ENCODE measurements at places on chromosomes 6 and 20.

DNA sequence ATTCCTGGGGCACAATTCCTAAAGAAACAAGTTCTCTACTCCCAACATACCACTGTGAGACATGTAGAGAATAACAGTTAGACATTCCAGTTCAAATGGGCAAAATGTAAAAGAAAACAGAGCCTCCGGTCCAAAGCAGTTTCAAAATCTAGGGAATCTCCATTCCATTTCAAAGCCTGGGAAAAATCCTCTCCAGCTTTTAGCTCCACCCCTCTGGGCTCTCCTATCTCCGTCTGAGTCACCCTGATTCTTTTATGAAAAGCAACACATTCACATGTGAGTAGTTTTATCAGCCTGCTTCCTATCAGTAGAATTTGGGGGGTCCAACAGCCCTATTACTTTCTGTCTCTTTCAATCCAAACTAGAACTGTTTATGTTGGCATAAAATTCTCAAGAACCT is 3.7 kb downstream of the CSNK2A1 start:
- no peak for DNase-seq

- DNase-seq: no peak
These were observed 408.6 kb downstream of the RNF144B start for GRCh38 chr6:18795726-18796125.

- no peak for DNase-seq
These were observed 30.7 kb downstream of the HMGN3 start for GRCh38 chr6:79203753-79204253.

- no peak for DNase-seq
These were observed 79.7 kb upstream of the FYN start for GRCh38 chr6:111952821-111953540.

Data from stimulated activated CD8-positive, alpha-beta memory T cell treated with anti-CD3 and anti-CD28 coated beads, Interleukin-12 subunit alpha, Interleukin-12 subunit beta, amount 100 ng/mL, for 1 hour (primary cell).